ENCODE measurements at places on chromosomes 13 and 19.

- DNase-seq = no peak
Measured at GRCh38 chr13:99871249-99871898, 100.2 kb downstream of the ZIC5 start.

DNA sequence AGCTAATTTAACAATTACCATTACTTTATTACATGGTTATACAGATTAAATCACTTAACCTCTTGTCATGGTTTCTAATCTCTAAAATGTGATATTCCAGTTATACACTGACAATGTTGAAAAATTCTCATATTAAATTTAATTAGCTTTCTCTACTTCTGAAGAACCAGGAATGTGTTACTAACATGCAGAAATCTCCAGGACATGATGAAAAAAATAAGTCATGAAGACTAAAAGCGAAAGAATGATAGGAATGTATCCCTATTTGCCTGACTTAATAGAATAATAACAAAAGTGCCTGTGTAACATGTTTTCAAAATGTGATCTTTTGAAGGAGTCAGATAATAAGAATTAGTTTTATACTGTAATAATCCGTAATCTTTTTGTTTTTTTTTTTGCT lies 2823.7 kb upstream of the PCDH20 start:
- DNase-seq = no peak

- DNase-seq = no peak
Measured at GRCh38 chr13:113418722-113419049, 34.6 kb downstream of the ADPRHL1 start.

DNA sequence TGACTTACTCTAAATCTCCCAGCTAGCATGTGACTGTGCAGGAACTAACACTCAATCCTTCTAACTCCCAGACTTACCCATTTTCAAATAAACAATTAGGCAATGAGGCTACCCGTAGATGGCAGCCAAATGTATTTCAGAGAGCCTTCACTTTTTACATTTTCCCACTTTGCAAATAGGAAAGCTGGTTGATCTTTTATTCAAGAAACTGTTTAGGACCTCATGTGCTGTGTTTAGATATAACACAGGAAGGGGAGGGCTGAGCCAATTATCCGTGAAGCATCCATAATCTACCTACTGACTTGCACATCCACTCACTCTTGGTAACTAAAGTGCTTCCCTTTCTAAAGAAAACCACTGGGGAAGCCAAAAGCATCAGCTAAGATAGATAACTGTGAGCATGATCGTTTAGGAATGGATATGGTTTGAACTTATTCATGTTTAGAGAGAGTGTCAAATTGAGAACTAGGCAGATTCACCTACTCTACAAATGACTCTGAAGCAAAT lies 33.4 kb downstream of the MBNL2 start:
- no peak for DNase-seq

DNA sequence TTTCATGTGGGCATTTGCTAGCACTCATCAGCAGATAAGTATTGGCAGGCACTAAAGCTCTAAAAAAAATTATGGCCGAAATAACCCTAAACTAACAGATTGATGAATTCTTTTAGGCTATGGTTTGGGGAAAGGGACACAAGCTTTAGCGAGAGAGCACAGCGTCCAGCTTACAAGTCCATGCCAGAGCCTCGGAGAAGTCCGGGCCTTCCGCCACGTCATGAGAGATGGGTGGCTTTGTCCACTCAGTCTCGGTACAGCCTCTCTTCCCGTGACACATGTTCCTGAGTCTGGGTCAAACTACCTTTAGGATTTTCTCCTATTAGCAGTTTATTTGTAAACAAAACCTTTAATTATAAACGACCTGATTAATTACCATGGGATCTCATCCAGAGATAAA lies 27.7 kb downstream of the TMTC4 start:
- DNase-seq = no peak

- DNase-seq = peak; percentile 59
Measured at GRCh38 chr13:24097064-24097463, 63.5 kb upstream of the SPATA13 start.

DNA sequence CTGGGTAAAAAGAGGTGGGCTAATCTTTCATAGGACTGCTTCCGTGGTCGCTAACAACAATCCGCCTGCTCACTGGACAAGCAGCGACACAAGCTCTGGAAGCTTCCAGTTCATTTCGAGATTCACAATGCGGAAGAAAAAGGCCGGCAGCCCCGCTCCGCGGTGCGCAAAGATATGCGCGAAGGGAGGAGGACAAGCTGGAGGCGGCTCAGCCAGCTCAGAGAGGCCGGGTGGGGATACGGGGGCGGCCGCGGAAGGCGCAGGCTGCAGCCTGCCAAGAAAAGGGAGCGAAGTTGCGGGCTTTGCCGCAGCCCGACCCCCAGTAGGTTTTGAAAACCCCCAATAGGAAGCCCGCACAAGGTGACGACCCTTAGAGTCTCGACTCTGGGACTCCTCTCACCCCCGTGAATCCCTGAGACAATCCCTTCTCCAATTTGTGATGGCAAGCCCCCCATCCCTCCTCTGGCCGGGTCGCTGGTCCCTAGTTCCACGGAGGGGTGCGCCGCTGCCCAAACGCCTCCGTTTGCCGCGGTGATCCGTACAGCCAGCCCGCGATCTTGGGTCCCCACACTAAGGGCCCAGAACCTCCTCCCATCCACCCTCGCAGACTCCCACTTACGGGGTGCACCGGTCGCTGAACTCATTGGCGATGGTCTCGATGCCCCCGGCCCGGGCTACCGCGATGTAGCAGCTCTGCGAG lies 697 bp downstream of the HSPH1 start:
- peak; percentile 70 for DNase-seq

- DNase-seq = no peak
Measured at GRCh38 chr19:40243181-40243580, 16.7 kb upstream of the CCNP start.

DNA sequence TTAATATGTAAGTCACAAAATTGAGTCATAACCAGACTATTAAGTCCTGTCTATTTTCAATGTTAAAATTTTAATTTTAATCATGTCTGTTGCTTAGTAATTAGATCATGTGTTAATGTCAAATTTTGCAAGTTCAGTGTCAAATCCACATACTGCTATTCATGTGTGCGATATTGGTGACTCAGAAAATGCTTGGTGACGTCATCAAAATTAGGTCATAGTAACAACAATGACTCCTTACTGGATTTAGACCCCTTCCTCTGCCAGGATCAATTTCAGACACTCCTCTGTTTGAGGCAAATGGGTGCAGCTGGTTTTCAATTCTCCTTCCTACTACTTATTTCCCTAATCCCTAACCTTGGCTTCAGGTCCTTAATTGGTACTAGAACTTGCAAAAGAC lies 1394.3 kb upstream of the SLC10A2 start:
- no peak for DNase-seq

GRCh38 chr13:53648673-53649072 lies 620.1 kb downstream of the OLFM4 start:
- no peak for DNase-seq

DNA sequence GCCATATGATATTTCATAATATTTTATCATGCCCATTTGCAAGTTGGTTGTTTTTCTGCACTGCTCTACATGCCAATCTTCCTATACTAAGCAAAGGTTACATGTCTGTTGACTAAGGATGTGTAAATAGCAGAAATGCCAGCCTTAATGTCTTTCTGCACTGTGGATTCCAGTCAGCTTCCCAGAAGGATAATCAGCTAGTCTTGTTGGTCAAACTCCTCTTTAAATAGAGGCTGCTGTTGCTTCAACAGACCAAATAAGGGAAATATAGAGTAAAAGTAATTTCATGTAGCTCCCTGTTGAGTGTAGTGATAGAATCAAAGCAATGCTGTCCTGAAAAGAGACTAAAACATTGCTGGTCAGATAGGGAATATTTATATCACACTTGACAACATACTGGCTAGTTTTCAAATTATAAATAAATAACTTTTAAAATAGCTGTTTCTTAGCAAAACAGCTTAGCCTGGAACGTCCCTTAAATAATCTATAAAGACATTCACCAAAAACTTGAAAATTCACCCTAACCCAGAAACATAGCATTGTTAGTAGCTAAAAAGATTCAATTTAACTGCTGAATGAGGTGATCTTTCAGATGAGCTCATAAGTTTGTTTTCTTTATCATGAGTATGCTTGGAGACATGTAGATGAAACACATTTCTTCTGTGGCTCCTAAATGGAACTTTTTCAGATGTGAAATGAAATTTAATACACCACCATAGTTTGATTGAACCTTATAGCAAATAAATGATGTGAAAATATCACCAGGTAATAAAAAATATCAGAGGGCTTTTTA lies 56.6 kb downstream of the FRY start:
- no peak for DNase-seq

- no peak for DNase-seq
Measured at GRCh38 chr19:13069415-13070359, 33.0 kb downstream of the LYL1 start.

- DNase-seq = peak; percentile 38
Measured at GRCh38 chr19:45972081-45972946, 1.4 kb downstream of the NOVA2 start.

DNA sequence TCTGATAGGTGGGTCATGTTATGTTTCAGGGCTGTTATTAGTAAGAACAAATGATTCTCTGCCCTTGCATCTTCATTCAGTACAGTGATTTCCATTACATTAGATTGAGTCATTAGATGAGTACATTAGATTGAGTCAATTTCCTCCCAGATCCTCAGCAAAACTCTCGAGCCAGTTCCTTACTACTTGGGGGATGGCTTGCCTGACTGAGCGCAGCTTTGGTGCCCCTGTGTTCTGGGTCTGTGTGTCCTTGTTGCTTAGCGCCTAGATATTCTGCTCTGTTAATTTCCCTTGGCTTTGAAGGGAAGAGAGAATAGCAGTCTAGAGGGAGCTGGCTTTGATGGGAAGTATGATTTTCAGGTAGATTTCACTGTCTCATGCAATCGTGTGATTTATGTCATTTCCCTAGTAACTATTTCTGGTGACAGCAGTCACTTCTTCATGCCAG lies 19.1 kb upstream of the SCEL start:
- DNase-seq = peak; percentile 4

GRCh38 chr19:50952910-50953309 lies at the start of gene KLK5:
KLK5 (minus strand) TSS chr19:50953038; CDS start chr19:50952657, 381 bp downstream.
- DNase-seq = no peak

DNA sequence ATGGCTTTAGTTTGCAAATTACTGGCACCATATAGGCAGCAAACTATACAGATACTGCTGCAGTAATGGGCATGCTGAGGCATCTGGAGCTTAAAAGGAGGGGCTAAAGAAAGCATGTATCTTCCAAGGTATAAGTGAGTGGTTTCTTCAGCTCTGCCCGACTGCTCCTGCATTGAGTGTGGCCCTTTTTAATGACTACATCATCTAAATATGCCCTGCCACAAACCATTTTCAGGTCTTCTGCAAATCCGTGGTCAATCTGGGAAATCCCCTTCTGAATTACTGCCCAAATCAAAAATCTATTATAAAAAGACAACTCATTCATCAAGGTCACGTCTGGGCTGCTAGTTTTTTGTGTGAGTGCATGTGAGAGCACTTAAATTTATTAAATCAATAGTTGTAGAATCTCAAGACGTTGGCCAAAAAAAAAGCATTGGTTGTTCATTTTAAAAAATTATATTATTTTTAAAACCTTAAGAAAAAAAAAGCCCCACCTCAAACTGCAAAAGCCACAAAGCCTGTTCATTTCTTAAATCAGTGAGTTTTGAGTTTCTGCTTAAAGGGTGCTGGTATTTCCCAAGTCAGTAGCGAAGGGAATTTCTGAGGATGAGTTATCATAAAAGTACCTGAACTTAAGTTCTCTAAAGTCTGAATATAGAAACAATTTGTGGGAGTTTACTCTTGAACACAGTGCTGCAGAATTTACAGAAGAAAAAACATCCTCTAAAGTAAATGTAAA lies 16.3 kb downstream of the LCP1 start:
- DNase-seq = peak; percentile 66

- DNase-seq = no peak
Measured at GRCh38 chr19:19381007-19381926, 24.2 kb upstream of the GATAD2A start.

- no peak for DNase-seq
Measured at GRCh38 chr19:52987221-52987620, 24.5 kb upstream of the ZNF816 start.

DNA sequence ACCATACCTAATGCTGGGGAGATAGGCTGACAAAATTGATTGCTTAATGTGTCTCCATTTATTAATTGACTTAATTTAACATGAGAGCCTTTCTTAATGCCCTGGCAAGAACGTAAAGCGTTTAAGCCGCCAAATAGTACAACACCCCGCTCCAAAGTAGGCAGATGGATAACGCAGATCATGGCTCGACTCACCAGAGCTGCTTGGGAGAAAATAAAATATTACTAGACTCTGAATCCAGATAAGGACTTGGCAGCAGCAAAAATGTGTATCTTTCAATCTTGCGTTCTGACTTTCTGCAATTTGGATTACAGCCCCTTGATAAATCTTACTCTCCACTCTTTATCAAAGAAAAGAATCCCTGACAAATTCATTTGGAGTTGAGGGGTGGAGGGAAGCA lies 403 bp upstream of the SIAH3 start:
- no peak for DNase-seq

Data from stimulated activated CD4-positive, alpha-beta T cell treated with anti-CD3 and anti-CD28 coated beads, Interleukin-4, amount 100 ng/mL, for 24 hours (primary cell).